ENCODE measurements at places on chromosomes 5 and 9. TPM values are rescaled to one million over a fixed set of nuclear protein-coding genes. Genes with fewer than 3 reads are reported as not detected.

F12 gene
- not detected for total RNA-seq

PSD2 gene
- total RNA-seq: 0.17 TPM

GPX3 gene
- total RNA-seq: 18.4 TPM

EDIL3 gene
- 40.4 TPM for total RNA-seq

ADGRV1 gene
- 0.50 TPM for total RNA-seq

KIF4B gene
- 0.15 TPM for total RNA-seq

MYOT gene
- not detected for total RNA-seq

NELFB gene
- 53.4 TPM for total RNA-seq

GTF3C5 gene
- 40.7 TPM for total RNA-seq

HSPA5 gene
- total RNA-seq: 247 TPM

PNPLA7 gene
- 2.0 TPM for total RNA-seq

SPINK4 gene
- not detected for total RNA-seq

FRMD3 gene
- 0.44 TPM for total RNA-seq

GLRA1 gene
- total RNA-seq: not detected

ROR2 gene
- 20.9 TPM for total RNA-seq

PCDHA9 gene
- under 0.01 TPM for total RNA-seq

CTXN3 gene
- not detected for total RNA-seq

NDOR1 gene
- 5.1 TPM for total RNA-seq

SLC36A2 gene
- total RNA-seq: not detected
